ENCODE measurements at places on chromosomes 12 and 14.

- DNase-seq: no peak
Measured at GRCh38 chr14:63896278-63896720, 43.5 kb downstream of the SYNE2 start.

DNA sequence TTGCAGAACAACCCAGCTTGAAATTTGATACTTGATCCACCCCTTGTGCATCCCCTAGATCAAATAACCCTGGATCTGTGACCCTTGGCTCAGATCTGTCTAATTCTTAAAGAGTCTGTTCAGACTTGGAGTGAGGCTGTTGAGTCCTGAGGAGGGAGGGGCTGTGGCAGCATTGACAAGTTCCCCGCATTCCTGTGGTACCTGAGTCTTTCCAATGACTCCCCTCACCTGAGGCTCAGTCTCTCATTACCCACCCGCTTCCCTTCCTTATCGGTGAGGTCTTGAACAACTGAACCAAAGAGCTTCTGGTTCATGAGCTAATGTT, 16.1 kb upstream of the HDAC7 start:
- no peak for DNase-seq

- DNase-seq: no peak
Measured at GRCh38 chr14:44468771-44469170, 38.3 kb downstream of the FSCB start.

GRCh38 chr14:58200480-58200841, 512 bp downstream of the ACTR10 start:
- no peak for DNase-seq

- DNase-seq: no peak
Measured at GRCh38 chr12:55720894-55721444, 776 bp downstream of the RDH5 start.

- DNase-seq: no peak
Measured at GRCh38 chr14:63726499-63726898, 1.4 kb downstream of the SGPP1 start.

- DNase-seq: no peak
Measured at GRCh38 chr12:31018790-31019505, 54.7 kb upstream of the DDX11 start.

GRCh38 chr12:29216797-29217575, 67.9 kb downstream of the FAR2 start:
- no peak for DNase-seq

GRCh38 chr12:52207895-52208294, 16.1 kb upstream of the KRT80 start:
- DNase-seq: no peak

DNA sequence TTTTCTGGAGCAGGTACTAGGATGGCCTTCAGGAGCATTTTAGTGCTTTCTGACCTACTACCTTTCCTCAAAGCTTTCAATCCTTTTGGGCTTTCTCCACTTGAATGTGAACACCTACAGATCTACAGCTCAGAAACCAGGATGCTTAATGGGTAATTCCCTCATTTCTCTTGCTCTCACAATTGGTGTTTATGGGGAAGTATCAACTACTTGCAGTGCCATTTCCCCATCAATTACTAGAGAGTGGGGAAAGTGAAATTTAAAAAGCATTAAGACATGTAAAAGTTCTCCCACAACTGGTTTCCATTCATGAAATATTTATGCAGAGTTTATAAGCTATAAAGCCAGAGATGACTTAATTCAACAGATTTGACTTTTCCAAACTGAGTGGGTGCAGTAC, 2.1 kb upstream of the YY1 start:
- no peak for DNase-seq

DNA sequence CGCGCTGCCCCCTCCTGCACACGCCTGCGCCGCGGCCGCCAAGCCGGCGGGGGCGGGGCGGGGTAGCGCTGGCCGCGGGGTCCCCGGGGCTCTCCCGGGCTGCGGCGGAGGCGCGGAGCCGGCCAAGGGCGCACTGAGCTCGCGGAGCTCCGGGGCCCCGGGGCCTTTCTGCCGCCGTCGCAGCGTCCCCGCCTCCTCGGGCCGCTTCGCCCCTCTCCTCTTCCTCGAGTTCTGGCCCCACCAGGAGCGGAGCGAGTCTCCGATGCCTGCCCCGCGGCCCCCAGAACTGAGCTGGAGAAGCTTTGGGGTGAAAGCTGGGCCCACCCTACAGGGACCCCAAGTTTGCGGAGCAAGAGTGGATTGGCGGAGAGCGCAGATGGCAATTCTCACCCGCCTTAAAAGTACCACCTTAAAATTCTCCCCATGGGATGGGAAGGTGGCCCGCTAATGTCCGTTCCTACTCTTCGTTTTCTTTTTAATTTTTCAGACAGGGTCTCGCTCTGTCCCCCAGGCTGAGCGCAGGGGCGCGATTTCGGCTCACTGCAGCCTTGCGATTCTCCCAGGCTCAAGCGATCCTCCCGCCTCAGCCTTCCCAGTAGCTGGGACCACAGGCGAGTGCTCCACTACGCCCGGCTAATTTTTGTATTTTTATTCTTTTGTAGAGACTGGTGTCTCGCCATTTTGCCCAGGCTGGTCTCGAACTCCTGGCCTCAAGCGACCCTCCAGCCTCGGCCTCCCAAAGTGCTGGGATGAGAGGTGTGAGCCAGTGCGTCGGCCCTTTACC, 129.6 kb downstream of the NDUFA12 start:
- no peak for DNase-seq

GRCh38 chr14:22478670-22479069, 110.4 kb downstream of the DAD1 start:
- no peak for DNase-seq

DNA sequence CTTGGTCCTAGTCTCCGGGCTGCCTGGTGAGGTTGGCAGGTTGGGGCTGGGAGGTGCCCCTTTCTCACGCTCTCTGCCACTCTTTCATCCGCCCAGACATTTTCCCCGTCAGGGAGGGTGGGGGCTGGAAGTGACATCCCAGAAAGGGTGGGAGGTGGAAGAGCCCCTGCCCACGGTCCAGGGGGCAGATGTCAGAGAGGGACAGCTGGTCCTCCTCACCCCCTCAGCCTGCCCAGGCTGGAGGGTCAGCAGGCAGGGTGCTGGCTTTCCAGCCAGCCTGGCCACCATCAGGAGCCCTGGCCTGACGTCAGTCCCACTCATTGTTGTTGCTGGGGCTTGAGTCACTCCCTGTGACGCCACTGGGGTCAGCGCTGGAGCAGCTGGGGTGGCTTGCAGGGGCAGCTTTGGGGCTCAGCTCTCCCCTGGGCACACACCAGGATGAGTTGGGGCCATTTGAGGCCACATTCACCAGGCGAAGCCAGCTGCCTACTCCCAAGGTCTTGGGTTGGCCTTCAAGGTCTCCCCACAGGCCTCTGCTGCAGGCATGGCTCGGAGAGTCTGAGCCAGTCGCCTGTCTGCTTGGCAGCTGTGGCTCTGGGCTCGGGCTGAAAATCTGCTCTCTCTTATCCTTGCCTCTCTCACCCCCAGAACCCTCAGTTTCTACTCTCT, 5.7 kb upstream of the ATG101 start:
- DNase-seq: no peak

DNA sequence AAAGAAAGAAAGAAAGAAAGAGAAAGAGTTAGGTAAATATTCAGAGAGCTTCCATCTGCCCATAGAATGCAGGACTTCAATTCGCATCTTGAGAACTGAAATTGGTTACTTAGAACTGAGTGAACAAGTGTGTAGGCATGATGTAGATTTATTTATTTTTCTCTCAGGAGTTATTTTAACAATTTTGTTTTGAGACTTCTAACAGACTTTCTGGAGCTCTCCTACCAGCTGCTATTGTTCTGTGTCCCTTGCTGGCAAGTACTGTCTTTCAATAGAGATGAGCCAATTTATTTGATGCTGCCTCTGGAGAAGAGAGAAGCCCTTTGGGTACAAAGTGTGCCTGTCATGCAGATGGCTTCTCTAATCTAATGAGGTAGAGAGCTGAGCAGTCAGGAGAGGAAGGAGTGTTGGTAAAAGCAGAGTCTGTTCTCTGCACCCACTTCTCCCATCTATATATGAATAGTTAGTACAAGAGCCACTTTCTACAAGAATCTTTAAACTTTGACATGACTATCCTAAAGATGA, 67.0 kb downstream of the SYT1 start:
- no peak for DNase-seq

DNA sequence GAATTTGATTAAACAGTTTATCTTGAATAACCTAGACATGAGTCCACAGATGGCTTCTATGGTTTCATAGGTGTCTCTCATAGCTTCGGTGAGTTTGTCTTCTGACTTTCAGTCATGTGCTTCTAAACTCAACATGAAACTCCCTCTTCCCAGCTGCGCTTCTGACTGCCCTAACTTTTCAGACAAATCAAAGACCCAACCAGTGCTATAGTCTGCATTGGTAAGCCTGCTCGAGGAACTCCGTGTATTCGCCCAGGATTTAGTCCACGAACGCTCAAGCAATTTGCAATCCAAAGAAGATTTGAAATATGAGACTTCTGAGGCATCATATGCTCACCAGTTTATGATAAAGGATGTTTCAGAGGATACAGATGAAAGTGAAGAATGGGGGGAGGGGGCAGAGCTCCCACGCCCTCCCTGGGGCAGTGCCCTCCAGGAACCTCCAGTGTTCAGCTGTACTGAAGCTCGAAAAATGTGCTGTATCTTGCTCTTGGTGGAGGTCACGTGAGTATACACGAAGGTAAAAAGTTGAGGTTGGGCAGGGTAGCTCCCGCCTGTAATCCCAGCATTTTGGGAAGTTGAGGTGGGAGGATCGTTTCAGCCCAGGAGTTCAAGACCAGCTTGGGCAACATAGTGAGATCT, 5.2 kb upstream of the RILPL2 start:
- no peak for DNase-seq

- DNase-seq: no peak
Measured at GRCh38 chr12:92876496-92876895, 52.6 kb downstream of the EEA1 start.
